ENCODE measurements at places on chromosomes 3 and 15. TPM values are rescaled to one million over a fixed set of nuclear protein-coding genes. Genes with fewer than 3 reads are reported as not detected.

SMCO1 gene
- not detected for total RNA-seq

GRCh38 chr15:29569533-29570092 is 252.7 kb downstream of the TJP1 start:
- no peak for DNase-seq

DNA sequence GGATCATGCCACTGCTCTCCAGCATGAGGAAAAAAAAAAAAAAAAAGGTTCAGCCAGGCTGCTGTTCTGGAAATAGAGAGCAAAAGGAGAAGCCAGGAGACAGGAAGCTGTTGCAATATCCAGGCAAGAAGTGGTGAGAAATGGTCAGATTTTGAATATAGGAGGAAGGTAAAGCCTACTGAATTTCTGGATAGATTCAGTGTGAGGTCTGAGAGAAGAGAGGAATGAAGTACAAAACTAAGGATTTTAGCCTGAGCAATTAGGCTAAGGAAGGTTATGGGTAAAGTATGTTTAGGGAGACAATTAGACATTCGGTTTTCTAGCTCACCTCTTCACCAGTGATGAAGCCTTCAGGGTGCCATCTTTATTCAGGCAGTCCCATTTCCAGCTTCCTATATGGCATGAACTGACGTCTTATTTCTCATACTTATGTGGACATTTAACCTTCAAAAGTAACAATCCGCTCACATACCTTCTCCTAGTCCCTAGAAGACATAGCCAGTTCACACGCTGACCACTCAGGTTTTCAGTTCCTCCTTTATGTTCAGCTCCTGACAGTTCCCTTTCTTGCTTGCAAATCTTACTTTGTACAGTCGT is 57.2 kb downstream of the KIF9 start:
- DNase-seq, result peak; percentile 77

GRCh38 chr15:39554746-39555387 is 26.0 kb upstream of the THBS1 start:
- DNase-seq, result no peak

DNA sequence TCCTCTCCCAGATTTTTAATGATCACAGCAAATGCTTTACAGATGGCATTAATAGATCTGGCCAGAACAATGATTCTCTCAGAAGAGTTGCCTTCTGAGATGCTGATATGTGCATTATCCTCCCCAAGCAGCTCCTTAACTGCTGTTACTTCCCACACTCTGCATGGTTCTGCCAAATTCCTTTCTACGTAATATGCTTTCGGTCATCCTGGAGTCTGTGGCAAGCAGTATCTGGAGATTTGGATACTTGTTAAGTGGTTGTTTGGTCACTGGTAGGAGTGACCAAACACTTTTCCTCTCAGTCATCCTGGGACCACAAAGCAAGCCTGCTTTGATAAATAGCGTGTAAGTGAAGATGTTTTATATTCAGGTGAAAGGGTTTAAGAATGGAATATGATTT is 71.1 kb upstream of the CCNL1 start:
- DNase-seq, result no peak

GRCh38 chr3:188421151-188421821 is 267.3 kb downstream of the LPP start:
- DNase-seq, result no peak

Measured in GM12878 (cell line).